CD4-positive, alpha-beta T cell treated with Interleukin-2 at 100 ng/mL for 4 hours (primary cell): ENCODE measurements at places on chromosomes 13 and 19.
A peak's percentile ranks its signal among the peaks of the same experiment; 100 is the strongest.

DNA sequence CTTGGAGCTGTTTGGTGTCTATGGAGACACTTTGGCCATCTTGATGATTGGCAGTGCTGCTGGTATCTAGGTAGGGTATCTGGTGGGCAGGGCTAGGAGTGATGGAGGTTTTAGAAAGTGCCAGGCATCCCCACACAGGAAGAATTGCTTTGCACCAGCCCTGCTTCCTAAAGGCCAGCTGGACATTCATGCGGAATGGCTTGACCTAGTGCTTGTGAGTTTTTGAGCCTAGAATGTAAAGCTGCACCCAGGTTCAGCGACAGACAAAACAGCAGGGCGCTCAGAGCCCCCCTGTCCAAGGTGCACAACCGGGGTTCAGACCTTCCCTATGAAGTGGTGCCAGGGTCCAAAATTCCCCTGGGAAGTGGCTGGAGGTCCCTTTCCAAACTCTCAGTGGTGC, 93.1 kb downstream of the ING1 start:
- no peak for DNase-seq

GRCh38 chr13:96946709-96947311, 47.5 kb downstream of the OXGR1 start:
- DNase-seq = no peak

GRCh38 chr13:97223037-97223710, 1.0 kb downstream of the MBNL2 start:
- DNase-seq = peak; percentile 14

GRCh38 chr13:35531526-35531925, 55.0 kb upstream of the MAB21L1 start:
- DNase-seq = no peak
